ENCODE measurements at places on chromosomes 16 and 17.

- DNase-seq: no peak
Observed at GRCh38 chr16:49127103-49127502, 154.5 kb downstream of the CBLN1 start.

DNA sequence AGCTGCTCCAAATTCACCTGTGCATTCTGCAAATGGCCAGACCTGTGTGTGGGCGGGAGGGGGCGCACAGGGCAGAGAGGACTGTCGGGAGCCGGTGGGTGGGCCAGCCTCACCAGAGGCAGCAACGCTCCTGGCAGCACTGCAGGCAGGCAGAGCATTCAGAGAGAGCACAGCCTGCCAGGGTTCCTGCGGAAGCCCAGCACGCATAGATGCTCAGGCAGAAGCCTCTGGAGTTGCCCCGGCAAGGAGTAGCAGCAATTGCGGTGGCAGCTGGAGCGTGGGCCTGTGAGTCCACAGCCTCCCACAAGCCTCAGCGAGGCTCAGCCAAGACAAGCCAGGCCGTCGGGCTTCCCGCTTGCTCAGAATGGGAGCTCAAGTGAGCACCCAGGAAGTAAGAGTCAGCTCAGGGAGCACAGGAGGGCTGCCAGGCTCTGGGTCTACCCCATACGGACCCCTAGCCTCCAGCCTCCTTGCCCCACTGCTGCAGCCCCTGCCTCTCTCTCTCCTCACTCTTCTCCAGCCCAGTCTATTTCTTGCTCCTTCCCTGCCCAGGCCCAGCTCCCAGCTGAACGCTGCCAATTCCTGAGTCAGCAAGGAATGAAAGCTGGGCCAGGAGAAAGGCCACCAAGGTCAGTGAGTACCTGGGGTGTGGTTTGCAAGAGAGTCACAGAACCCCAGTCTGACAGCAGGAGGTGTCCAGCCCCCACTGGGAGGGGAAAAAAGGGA lies 9.6 kb downstream of the EMC6 start:
- DNase-seq: no peak

GRCh38 chr17:58493506-58493905 lies 5.3 kb upstream of the HSF5 start:
- no peak for DNase-seq

- DNase-seq: no peak
Observed at GRCh38 chr17:8341456-8341855, 1.8 kb downstream of the ODF4 start.

GRCh38 chr16:10325783-10326543 lies 59.9 kb upstream of the ATF7IP2 start:
- DNase-seq: no peak

DNA sequence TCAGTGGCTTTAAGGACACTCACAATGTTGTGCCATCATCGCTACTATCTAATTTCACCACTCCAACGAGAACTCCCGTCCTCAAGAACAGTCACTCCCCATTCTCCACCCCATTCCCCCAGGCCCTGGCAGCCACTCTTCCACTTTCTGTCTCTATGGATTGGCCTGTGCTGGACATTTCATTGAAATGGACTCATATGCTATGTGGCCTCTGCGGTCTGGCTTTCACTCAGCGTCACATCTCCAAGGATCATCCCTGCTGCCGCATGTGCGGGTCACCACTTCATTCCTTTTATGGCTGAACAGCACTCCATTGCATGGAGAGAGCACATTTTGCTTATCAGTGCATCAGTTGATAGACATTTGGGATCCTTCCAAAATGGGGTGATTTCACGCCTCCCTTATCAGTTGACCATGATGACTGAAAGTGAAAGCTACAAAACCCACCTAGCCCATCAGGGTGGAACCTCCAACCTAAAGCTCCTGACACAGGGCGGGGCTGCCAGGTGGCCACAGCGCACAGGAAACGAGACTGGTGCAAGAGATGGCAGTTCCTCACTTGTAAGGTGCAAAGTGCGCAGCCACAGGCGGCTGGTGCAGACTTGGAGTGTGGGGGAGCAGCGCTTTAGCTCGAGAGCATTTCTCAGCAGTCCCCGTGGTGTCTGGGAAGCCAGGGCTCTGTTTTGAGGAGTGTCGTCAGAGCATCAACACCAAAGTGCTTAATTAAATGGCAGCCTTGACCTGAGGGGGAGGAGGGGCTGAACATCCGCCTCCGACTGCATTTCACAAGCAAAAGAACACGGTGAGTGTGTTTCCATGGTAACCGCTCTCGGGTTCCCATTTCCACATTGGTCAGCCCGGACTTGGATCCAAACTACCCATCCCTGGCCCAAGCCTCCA lies 23.8 kb downstream of the COTL1 start:
- DNase-seq: peak; percentile 44

GRCh38 chr16:74561626-74562025 lies 45.3 kb downstream of the GLG1 start:
- no peak for DNase-seq

DNA sequence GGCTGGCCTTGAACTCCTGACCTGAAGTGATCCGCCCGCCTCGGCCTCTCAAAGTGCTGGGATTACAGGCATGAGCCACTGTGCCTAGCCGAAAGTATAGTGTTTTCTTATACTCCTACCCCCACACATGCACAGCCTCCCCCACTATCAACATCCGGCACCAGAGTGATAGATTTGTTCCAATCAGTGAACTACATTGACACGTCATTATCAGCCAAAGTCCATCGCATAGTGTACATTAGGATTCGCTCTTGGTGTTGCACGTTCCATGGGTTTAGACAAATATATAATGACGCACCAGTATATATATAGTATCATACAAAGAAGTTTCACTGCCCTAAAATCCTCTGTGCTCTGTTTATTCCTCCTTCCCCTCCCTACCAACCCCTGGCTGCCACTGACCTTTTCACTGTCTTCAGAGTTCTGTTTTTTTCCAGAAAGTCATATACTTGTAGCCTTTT lies 11.9 kb upstream of the TM4SF5 start:
- DNase-seq: no peak

DNA sequence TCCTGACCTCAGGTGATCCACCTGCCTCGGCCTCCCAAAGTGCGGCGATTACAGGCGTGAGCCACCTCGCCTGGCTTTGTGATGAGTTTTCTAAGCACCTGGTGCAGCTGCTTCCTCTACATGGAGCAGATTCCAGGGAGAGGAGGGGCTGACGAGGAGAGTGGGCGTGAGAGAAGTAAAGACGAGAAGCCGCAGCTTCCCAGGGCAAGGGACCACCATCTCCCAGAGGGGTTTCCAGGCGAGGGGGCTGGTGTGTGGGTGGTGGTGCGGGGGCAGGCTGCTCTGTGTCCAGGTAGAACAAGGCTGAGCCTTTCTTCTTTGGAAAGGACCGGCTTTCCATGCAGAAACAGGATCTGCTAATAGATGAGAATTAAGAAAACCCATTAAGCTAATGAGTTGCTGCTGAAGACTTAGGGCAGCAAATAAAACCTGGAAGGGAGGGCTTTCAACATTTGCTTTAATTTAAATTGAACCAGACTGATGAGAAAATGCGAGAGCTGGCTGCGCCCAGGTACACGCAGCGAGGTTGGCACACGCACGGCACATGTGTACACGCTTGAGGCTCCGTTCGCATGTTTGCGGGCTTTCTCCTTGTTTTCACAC lies 236.7 kb downstream of the RBFOX3 start:
- no peak for DNase-seq

- no peak for DNase-seq
Observed at GRCh38 chr17:13616031-13616430, 14.3 kb upstream of the HS3ST3A1 start.

DNA sequence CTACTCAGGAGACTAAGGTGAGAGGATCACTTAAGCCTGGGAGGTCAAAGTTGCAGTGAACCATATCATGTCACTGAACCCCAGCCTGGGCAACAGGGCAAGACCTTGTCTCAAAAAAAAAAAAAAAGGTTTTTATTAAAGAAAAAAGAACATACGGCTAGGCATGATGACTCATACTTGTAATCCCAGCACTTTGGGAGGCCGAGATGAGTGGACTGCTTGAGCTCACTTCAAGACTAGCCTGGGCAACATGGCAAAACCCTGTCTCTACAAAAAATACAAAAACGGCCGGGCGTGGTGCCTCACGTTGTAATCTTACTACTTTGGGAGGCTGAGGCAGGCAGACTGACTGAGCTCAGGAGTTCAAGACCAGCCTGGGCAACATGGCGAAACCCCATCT lies 38.4 kb downstream of the RANBP10 start:
- DNase-seq: no peak

DNA sequence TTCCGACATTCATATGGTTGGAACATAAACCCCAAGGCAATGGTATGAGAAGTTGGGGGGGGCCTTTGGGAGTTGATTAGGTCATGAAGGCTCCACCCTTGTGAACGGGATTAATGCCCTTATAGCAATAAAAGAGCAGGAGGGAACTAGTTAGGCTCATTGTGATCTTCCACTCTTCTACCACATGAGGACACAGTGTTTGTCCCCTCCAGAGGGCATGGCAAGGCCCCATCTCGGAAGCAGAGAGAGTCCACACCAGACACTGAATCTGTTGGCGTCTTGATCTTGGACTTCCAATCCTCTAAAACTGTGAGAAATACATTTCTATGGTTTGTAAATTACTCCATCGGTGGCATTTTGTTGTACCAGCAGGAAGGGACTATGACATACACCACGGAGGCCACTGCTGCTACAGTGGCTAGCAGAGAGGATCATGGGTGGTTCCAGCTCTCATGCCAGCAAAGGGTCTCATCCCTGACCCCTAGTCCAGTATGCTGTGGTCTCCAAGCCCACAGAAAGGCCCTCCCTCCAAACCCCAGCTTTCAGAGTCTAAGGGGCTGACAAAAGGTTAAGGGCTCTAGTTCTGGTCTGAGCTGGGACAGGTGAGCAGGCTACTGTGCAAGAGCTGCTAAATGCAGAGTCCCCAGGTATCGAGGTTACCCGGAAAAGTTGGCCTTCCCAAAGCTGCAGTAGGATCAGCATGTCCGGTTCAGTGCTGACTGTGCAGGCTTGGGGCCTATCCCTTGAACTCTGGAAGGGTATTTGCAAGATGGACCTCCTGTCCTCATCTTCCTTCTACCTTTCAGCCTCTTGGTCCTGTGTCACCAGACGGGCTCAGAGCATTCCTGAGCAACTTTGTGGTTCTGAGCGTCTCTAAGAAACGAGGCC lies 12.2 kb downstream of the CCR7 start:
- DNase-seq: no peak

DNA sequence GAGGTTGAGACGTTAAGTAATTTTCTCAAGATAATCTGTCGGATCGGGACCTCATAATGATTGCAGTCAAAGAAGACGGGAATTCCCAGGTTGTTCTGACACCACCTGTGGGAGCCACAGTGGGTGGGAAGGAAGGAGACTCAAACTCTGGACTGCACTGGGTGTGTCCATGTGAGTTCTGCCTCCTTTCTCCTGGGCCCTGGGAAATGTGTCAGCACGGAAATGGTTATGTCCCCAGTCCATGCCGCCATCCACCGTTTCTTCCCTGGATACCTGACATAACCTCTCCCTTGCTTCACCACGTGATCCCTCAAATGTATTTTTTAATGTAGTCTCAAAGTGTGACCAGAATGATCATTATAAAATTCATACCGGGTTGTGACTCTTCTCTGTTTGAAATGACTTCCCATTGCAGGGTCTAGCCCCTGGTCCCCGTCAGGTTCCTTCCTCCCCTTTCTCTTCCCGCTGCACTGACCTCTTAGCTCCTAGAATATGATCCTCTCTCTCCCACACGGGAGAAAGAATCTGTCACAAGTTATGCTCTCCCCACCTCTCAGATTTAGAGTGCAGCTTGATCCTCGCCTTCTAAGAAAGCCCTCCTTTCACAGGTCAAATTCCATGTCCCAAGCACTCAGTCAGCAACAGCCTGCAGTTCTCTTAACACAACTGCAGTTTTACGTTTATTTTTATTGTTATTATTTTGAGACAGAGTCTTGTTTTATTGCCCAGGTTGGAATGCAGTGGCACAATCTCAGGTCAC lies 820.0 kb upstream of the EEF2KMT start:
- DNase-seq: no peak

DNA sequence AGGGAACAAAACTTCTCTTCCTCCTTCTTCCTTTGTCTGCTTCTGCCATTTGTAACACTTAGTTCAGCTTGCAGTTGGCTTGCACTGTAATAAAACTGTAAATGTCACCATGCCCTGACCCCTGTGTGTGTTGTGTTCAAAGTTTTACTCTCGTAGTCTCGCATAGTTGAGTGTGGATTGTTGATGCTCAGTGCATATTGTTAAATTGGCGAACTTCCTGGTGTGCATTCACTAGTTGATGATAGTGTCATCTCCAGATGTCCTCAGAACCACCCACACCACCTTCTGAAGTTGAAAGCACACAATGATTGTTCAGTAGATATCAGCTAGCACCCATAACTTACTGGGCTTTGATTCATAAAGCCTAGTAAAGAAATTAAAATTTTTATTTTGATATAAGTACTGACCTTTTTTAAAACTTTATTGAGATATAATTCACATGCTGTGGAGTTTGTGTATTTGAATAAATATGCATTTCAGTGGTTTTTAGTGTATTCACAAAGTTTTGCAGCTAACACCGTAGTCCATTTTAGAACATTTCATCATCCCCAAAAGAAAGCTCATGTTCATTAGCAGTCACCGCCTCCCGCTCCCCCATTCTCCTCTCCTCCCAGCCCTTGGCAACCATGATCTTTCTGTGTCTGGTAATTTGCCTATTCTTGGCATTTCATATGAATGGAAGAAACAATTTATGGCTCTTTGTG lies 25.0 kb downstream of the USP10 start:
- no peak for DNase-seq

GRCh38 chr17:2776589-2777241 lies 19.5 kb upstream of the RAP1GAP2 start:
- peak; percentile 85 for DNase-seq

DNA sequence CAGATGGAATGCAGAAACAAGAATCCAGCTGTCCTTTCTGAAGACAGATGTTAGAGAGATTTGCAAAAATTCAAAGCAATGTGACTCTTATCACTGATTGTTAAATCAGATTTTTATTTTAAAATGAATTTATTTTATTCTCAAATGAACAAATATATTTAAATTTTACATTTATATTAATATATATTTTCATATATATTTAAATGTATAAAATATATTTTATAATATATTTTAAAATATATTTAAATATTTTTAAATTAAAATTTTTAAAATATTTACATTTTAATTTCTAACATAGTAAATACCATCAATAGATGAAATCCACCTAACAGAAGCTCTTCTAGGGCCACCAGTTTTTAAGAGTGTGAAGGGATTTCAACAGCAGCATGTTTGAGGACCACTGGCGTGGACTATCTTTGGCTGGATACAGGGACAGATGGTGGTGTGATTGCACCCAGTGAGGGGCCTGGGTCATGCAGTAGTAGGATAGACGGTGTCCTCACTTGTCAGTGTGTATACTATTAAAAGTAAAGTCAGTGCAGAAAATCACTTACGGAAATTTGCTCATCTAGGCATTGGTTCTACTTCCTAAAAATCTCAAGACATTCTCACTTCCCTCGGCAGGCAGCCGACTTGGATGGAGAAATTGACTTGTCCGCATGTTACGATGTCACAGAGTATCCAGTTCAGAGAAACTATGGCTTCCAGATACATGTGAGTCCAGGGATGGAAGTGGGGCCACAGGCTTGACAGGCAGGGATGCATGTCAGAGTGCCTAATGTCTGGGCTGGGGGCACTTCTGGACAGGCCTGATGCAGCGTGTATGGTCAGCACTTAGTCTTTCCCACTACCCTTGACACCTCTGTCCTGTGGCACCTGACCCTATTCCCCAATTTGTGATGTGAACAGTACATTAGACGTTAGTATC lies 56.3 kb downstream of the PLD6 start:
- DNase-seq: no peak
